ENCODE measurements at places on chromosomes 3 and 15. TPM values are rescaled to one million over a fixed set of nuclear protein-coding genes. Genes with fewer than 3 reads are reported as not detected.

Gene ACAP2
- total RNA-seq = 118 TPM

Gene SEMA5B
- 1.8 TPM for total RNA-seq

Gene GHRL
- 90.2 TPM for total RNA-seq

Gene THRB
- 21.9 TPM for total RNA-seq

Gene CHDH
- 8.2 TPM for total RNA-seq

Gene TTC21A
- total RNA-seq = 0.89 TPM

Gene COL7A1
- 6.8 TPM for total RNA-seq

Gene TMCO5A
- not detected for total RNA-seq

Gene VEPH1
- 5.8 TPM for total RNA-seq

GRCh38 chr3:78812166-78812565 lies 955.6 kb downstream of the ROBO1 start:
- DNase-seq = no peak

DNA sequence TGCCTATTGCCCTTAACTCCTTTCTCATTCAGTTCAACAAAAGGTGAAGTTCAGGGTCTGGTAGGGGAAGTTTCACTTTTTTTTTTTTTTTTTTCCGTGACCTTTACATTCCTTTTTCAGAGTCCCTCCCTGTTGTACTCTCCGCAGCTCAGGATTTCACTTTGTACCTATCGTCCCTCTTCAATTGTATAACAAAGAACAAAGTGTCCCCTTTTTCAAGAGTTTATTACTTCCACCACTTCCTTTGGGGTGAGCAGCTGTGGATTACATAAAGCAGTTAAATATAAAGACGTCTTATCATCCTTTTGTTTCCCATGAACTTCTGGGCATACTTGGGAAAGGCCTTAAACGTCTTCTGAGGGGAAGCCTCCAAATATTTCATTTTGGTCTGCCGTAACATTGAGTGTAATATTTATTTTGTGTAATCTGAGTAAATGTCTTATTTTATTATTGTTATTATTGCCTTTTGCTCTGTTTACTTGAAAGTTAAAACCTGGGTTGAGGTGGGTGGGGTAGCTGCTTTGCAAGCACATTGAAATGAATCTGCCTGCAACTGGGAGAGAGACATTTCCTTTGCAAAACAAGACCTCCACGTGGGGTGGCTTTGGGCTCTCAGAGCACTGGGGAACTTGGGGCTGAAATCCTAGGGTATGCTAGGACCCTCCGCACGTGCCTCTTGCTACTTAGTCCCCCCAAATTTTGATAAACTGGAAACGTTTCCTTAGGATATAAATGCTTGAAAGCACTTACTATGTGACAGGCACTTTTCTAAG lies 169.4 kb downstream of the MCTP2 start:
- no peak for DNase-seq

GRCh38 chr3:23993556-23994243 lies 48.6 kb downstream of the NR1D2 start:
- DNase-seq = no peak

GRCh38 chr3:101902041-101902440 lies 52.7 kb downstream of the NFKBIZ start:
- no peak for DNase-seq

GRCh38 chr3:140913728-140914127 lies 27.9 kb upstream of the SLC25A36 start:
- no peak for DNase-seq

DNA sequence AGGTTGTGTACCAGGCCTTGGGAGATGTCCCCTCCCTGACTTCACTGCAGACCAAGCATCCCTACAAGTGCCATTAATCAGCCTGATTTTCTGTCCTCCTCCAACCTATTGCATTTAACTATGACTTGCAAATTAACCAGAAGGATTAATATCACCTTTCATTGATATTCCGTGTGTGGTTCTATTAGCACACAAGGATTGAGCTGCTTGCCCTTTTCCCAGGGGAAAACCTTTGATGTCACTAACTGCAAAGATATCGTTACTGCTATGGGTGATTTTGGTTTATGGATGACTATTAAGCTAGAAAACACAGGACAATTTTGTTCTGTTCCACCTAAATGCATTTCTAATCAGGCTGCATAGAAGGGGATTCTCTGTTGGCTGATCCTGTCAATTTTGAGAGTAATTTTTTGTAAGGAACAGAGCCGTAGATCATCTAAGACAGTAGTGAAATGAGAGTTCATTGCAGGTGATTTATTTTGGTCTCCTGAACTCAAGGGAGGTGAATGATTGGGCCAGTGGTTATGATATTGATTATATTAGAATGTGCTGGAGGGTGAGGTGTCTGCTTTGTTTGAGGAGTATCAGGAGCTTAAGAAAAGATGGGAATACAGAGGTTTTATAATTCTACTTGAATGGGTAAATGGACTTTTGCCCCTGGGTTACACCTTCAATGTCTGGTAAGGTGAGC lies 177.5 kb upstream of the SNTN start:
- no peak for DNase-seq

DNA sequence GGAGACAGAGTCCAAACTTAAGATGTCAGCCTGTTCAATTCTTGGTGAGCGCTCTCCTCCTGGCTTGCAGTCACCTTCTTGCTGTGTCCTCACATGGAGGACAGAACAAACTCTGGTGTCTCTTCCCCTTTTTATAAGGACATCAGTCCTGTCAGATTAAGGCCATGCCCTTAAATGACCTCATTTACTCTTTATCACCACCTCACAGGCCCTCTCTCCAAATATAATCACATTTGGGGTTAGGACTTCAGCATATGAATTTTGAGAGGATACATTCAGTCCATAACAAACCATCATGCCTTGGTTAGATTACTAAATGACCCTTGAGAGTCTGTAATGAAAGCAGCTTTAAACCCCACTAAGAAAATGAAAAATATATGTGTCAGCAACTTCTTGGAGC lies 175.2 kb downstream of the TAFA4 start:
- DNase-seq = no peak

GRCh38 chr3:18344306-18345014 lies 80.7 kb downstream of the SATB1 start:
- DNase-seq = no peak

- peak; percentile 52 for DNase-seq
Observed at GRCh38 chr15:23877502-23878412, 190.7 kb upstream of the NDN start.

DNA sequence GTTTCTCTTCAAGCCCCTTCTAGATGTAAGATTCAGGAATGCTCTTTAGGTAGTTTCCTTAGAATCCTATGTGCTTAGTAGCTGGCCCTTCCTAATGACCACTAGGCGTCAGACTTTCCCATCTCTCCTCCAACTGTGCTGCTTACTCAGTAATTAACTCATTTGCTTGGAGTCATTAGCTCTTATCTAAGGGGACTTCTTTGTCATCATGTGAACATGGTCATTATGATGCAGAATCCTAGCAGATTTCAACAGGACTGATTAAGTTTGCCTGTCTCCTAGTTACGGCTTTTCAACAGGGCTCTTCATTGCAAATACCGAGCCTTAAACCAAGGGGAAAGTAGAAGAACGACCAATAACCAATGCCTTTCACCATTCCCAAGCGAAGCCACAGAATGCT lies 46.4 kb downstream of the GJD2 start:
- peak; percentile 71 for DNase-seq

- DNase-seq = no peak
Observed at GRCh38 chr3:17811646-17812045, 69.2 kb upstream of the TBC1D5 start.

- peak; percentile 90 for DNase-seq
Observed at GRCh38 chr15:68012911-68013310, 41.2 kb upstream of the PIAS1 start.

DNA sequence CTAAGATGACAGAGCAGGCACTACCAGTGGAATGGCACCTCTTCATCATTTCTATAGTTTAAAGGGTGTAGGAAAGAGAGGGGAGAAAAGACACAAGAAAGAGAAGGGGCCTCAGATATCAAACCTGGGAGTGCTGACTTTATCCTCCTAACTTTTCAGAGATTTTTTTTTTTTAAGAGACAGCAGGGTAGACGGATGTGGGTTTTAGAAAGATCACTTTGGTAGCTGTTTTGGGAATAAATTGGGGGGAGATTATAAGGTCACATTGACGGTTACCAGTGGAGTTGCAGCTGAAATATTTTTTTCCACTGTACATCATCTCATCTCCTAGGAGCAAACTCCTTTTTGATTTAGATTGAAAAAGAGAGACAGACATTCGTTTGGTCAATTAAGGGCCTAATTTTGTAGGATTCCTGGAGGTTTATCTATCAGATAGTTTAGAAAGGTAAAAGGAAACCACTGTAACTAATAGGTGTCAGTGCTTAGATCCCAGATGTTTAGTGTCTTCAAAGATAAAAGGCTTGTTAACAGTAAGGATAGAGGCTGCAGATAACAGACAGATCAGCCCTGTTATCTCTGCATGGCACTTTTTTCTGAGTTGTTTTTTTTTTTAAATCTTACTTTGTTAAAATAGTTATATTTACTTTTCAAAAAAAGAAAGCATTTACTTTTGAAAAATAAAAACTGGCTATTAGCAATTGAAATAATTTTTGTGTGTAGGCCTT lies 1057.0 kb downstream of the IGSF11 start:
- DNase-seq = no peak

- peak; percentile 99 for DNase-seq
Observed at GRCh38 chr3:50327943-50328691, at the start of gene TUSC2. Gene TUSC2, minus strand, starts transcription at chr3:50328223. Its CDS starts 124 bp downstream, at chr3:50328099.

DNA sequence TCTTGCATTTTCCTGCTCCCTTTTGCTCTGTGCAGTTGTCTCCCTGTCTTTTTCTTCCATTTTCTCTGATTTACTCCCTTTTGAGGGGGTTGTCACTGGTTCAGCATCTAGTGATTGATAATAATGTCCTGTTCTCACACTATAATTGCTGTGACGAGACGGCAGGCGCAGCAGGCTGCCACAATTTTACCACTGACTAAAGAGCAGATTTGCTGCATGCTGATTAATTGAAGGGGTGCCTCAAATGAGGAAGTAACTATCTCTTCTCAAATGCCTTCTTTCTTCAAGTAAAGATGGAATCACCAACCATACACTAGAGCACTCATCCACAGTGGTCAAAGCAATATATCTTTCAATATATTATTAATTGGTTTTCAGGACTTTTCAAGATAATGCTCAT lies 219.3 kb downstream of the CBLB start:
- DNase-seq = no peak

DNA sequence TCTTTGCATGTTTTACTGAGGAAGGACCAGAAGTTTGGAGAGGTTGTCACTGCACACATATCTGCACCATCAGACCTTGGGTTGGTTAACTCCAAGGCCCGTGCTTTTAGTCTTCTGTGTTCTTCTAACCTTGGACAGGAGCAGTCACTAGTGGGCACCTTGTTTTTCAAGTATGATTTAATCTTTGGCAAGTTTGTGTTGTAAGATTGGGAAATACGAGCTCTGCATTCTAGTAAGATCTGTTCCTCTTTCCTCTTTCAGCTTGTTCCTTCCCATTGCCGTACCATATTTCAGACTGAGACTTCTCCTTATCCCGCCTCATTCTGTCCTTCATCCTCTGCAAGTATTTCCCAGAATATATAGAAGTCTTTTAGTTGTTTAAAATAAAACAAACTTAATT lies 5.1 kb downstream of the TMOD2 start:
- no peak for DNase-seq

DNA sequence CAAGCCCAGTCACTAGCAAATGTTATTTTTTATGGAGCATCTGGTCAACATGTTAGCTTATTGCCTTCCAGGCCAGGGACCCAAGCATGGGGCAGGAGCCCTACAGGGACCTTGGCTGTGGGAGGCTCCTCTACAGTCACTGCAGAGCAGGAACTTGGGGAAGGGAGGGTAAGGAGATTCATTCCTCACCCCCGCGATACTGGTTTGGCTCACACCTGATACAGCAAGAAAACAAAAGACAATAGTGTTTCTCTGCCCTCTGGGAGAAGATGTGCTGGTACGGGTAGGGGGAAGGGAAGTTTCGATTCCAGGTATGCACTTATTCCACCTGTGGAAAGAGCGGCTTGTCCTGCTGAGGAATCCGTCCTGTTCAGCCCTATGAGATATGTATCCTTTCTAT lies 77.6 kb downstream of the SLC12A8 start:
- DNase-seq = no peak

DNA sequence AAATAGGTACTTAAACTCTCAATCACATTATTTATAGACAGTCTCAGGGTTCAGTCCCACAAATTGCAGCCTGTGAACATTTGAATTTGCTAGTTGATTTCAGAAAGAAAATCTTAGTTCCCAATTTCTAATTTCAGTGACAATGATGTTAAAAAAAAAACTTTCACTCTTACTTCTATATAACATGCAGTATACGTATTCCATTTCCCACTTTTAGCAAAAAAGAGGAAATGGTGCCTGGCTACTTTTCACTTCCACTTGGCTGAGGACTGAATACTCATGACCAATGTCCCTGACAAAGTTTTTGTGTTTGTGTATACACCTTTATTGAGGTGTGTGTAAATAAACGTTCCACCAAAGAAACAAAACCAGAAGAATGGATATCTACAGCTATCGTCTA lies 32.1 kb upstream of the XCR1 start:
- no peak for DNase-seq

- DNase-seq = no peak
Observed at GRCh38 chr3:129890125-129890524, 3.4 kb downstream of the TMCC1 start.

DNA sequence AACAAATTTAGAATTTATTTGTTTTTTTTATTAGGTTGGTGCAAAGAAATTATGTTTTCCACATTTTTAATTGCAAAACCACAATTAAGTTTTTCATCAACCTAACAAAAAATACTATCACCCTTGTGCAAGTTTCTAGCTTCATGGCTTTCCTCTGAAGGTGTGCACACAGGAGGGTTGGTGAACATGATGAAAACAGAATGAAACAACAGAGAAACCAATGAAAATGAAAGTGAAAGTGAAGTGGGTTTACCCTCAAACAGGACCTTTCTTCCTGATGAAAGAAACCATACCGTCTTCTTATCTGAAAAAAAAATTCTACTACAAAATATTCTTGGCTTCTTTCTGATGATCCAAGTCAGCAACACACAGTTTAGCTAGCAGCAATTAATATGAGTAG lies 71.9 kb upstream of the FEZF2 start:
- peak; percentile 29 for DNase-seq

DNA sequence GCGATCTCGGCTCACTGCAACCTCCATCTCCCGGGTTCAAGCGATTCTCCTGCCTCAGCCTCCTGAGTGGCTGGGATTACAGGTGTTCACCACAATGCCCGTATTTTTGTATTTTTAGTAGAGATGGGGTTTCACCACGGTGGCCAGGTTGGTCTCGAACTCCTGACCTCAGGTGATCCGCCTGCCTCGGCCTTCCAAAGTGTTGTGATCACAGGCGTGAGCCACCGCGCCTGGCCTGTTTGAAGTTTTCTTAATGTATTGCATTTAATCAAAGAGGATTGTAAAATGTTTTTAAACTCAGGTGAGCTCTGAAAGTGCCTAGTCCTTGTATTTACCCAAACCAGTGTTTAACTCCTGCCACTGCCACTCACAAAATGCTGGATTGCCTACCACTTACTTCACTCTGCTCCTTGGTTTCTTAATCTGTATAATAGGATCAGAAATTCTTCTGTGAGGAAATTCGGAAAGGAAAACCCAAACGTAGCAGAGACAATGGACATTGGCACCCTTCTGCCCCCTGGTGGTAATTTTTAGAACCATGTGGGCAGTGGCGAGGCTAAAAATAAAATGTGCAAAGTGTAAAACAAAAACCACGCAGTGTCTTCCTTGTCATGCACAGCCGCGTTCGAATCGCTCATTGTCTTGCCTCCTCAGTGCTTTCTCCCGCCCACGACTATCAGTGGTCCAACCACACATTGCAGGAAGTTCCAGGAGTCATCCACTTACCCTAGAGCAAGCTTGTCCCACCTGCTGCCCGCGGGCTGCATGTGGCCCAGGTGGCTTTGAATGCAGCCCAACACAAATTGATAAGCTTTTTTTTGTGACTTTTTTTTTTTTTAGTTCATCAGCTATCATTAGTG lies 27.3 kb downstream of the CEP19 start:
- DNase-seq = peak; percentile 64

- DNase-seq = peak; percentile 32
Observed at GRCh38 chr15:98924401-98925049, 83.1 kb downstream of the PGPEP1L start.

Measured in stomach (tissue), 19 donors.